Prostate gland (tissue), 2 donors: ENCODE measurements at places on chromosomes 2 and 18.

- DNase-seq, result no peak
Observed at GRCh38 chr2:153967248-153967973, 95.7 kb downstream of the GALNT13 start.

GRCh38 chr2:103235283-103235682 lies 473.5 kb downstream of the TMEM182 start:
- DNase-seq, result no peak

DNA sequence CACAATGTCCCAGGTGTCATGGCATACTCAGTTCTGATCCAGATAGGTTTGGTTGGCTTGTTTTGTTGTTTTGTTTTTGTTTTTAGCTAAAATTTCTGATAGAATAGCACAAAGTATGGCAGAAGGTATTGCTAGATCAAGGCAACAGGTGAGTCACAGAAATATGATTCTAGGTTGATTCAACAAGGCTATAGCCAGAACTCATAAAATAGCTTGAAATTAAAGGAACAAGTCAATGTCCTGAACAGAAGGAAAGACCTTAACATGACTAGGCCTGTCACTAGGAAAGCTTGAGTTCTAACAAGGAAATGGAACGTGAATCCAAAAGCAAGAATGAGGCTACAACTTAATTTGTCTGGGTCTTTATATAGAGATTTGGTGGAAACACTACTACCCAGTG lies 157.1 kb downstream of the GALNT3 start:
- DNase-seq, result no peak

GRCh38 chr2:10331027-10331701 lies 28.5 kb downstream of the HPCAL1 start:
- DNase-seq, result no peak
